Esophagus squamous epithelium (tissue), 5 donors: ENCODE measurements at places on chromosomes 7 and 10. TPM values are rescaled to one million over a fixed set of nuclear protein-coding genes. Genes with fewer than 3 reads are reported as not detected.

LDB1 gene
- 54.0 TPM for total RNA-seq

CPA2 gene
- not detected for total RNA-seq

TUBAL3 gene
- total RNA-seq = 0.19 TPM

STX1A gene
- 2.6 TPM for total RNA-seq
